ENCODE measurements at places on chromosomes 11 and 22.
A peak's percentile ranks its signal among the peaks of the same experiment; 100 is the strongest.

- DNase-seq, result no peak
Observed at GRCh38 chr11:59204746-59205145, 8.0 kb downstream of the MPEG1 start.

- no peak for DNase-seq
Observed at GRCh38 chr22:50329236-50329635, 2.4 kb upstream of the DENND6B start.

DNA sequence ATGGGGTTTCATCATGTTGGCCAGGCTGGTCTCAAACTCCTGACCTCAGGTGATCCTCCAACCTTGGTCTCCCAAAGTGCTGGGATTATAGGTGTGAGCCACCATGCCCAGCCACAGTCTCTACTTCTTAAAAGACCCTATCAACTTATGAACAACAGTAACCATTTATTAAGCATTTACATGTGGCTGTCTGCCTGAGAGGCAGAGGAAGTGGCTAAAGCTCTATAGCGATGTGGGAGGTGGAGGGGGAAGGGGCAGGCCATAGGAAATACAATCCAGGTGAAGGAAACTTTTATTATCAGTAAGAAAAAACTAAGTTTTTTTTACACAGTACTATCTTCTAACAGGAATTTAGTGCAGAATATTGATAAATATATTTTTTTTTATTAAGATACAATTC lies 87.8 kb upstream of the PHOX2A start:
- no peak for DNase-seq

- peak; percentile 88 for DNase-seq
Observed at GRCh38 chr11:118610773-118611432, 3.5 kb downstream of the PHLDB1 start.

DNA sequence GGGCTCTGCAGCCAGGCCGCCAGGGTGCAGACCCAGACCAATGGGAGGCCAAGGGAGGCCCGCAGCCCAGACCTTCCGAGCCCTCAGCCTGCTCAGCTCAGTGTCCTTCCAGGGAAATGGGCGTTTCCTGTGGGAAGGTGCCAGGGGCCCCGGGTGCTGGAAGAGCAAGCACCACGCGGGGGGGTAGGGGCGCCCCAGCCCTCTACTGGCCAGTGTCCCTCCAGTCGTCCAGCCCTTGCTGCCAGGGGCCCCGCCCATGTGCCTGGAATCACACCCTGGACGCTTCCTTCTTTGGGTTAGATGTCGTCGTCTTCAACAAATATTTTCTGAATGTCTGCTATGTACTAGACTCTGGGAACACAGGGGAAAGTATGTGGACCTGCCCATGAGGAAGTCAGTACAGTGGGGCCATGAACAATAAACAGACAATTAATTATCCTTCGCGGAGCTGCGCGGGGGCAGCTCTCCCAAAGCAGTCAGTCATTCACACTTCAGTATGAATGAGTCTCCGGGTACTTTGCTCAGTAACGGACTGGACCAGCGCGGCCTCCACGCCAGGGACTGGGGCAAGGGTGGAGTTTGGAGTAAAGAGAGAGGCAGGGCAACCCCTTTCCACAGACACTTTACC lies 60.2 kb downstream of the CDKN1C start:
- no peak for DNase-seq

DNA sequence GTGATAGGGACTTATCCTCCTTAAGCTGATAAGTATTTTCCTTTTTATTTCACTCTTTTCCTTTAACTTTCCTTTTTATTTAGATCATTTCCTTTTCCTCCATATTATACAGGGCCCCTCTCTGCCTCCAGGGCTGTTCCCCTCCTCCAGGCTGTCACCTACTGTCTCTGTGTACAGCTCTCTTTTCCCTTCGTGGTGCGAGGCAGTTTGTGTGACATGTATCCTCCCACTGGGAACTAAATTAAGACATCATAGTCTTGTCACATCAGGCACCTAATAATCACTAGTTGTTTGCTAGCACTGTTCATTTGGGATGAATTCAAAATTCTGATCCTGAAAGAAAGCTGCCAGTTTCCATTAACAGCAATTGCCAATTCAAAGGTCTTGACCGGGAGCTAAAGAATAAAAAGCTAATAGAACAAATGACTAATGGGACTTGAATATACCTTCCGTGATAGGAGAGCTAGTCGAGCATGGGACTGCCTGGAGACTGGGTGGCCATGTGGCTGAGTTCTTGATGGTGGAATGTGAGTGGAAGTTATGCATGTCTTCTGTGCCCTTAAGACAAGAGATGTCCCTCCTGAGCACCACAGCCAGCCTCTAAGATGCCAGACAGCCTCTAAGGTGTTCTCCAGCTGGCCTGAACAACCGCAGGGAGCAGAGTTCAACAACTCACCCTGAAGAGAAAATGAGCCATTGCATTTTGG lies 77.7 kb upstream of the LRRC55 start:
- DNase-seq, result no peak

- DNase-seq, result no peak
Observed at GRCh38 chr11:13229136-13229535, 48.5 kb upstream of the BMAL1 start.

GRCh38 chr11:11486002-11486401 lies 133.0 kb upstream of the CSNK2A3 start:
- DNase-seq, result no peak
